ENCODE measurements at places on chromosomes 11 and 22.

DNA sequence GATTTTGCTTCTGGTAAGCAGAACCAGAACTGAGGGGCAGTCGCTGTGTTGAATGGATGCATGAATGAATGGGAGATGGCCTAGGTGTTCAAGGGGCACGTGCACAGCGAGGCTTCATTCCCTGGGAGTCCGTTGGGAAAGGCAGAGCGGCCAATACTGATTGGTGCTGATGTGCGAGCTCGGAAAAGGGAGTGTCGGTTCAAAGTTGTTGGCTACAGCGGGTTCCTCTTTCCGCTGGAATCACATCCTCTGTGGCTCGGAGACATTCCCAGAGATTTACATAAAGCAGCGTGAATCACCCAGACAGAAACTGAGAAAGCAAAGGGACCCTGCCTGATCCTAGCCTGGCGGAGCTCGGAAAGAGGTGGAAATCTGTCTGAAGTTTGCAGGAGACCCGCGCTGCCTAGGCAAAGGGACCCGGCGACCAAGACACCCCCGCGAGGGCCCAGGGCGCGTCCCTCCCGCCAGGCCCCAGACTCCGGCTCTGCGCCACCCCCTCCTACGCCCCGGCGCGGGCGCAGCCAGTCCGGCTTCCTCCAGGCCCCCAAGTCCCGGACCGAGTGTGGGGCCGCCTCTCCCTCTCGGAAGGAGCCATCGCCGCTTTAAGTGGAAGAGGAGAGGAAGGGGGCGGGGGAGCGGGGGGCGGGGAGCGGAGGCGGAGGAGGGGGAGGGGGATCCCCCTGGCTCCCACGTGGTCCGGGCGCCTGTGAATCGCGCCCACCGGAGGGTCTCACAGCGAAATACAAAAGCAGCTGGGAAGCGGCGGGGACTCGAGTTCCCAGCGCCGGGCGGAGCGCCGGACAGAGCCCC lies at the start of gene FJX1:
Gene FJX1 (plus strand): TSS at position 774 of the 810 bp plus-strand sequence. CDS start 177 bp downstream, outside the sequence.
- peak within 1 kb of the TSS; percentile 90 for H3K27ac ChIP-seq
- H3K36me3 ChIP-seq = no peaks in the 10 kb centered on the region
- peak within 1 kb of the TSS; percentile 94 for H3K4me3 ChIP-seq
- peak; percentile 52 for DNase-seq

DNA sequence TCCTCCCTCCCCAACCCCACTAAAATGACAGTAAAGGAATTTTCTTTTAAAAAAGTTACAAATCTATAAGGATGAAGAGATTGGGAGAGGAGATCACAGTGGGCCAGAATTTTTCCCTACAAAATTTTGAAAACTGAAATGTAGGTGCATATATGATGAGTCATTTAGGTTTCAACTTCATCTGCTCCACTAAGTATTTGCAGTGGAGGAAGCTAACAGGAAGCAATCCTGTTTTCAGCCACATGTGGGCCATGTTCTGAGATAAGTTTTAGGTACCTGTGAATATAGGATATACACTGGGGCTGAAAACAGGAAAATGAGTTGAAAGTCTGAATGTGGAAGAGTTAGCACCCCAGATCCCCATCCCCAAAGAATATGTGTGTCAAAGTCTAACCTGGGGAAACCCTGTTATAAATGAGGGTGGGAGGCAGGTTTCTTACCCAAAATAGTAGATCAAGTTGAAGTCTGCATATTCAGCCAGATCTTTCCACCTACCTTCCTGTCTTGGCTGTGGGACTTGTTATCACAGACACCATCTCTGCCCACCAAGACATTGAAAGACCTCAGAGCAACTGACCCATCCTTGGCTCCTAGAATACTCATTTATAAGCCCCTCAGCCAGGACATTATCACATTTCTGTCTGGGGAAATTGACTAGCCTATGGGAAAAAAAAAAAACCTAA lies 87.3 kb downstream of the PACS1 start:
- no peak for DNase-seq
- no peaks in the 10 kb centered on the region for H3K27me3 ChIP-seq
- H3K4me3 ChIP-seq = no peak overlapping the region
- no peak overlapping the region for H3K27ac ChIP-seq
- peaks cover 6% of the 10 kb centered on the region for H3K4me1 ChIP-seq

DNA sequence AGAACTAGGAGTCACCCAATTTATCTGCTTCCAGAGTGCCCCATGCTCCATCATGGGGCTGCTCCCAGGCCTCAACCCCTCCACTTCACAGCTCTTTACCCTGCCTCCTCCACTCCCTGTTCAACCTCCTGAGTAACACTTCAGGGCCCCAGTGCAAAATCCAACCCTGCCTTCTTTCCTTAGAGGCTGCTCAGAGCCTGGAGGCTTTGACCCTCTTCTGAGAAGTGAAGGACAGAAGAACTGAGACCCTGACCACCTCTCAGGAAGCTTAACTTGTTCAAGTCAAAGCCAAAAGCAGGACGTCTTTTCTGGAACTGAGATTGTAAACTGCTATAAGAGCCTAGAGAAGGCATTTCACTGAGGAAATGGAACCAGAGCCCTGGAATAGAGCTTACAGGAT lies 15.5 kb downstream of the EIF3F start:
- no peaks in the 10 kb centered on the region for H3K27me3 ChIP-seq
- no peak overlapping the region for H3K4me3 ChIP-seq
- no peak overlapping the region for H3K27ac ChIP-seq
- H3K36me3 ChIP-seq = peaks cover 2% of the 10 kb centered on the region
- no peaks in the 10 kb centered on the region for H3K4me1 ChIP-seq

- H3K4me1 ChIP-seq = no peaks in the 10 kb centered on the region
- H3K27me3 ChIP-seq = no peaks in the 10 kb centered on the region
- H3K4me3 ChIP-seq = no peak overlapping the region
- no peak overlapping the region for H3K27ac ChIP-seq
Measured at GRCh38 chr22:22684580-22685561, 40.5 kb downstream of the GGTLC2 start.

- peak overlapping the region; percentile 74 for H3K4me3 ChIP-seq
- DNase-seq = no peak
- peaks cover 38% of the 10 kb centered on the region for H3K4me1 ChIP-seq
- H3K36me3 ChIP-seq = no peaks in the 10 kb centered on the region
- H3K27me3 ChIP-seq = no peaks in the 10 kb centered on the region
- H3K27ac ChIP-seq = peak overlapping the region; percentile 98
Measured at GRCh38 chr11:65476632-65477148, 22.2 kb upstream of the MALAT1 start.

DNA sequence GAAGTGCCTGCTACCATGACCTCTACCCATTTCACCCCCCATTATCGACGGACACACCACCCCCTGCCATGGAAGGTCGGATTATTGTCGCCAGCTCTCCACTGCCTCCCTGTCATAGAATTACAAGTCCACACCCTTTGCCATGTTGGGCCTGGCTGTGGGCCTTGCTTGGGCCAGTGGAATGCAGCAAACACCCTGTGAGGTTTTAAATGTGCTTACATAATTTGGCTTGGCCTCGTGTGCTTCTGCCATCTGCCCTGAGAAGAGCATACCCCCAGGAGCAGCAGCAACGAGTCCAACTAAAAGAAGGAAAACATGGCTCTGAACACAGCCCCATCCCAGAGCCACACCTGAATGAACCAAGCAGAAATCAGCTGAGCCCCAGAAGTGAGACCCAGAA lies 94.1 kb upstream of the PRDM11 start:
- no peak overlapping the region for H3K4me3 ChIP-seq
- no peak overlapping the region for H3K27ac ChIP-seq
- H3K27me3 ChIP-seq = no peaks in the 10 kb centered on the region
- DNase-seq = no peak

GRCh38 chr11:46930089-46930488 lies 6.5 kb upstream of the CSTPP1 start:
- peak; percentile 44 for DNase-seq
- no peak overlapping the region for H3K4me3 ChIP-seq
- H3K27ac ChIP-seq = no peak overlapping the region
- H3K36me3 ChIP-seq = peaks cover 1% of the 10 kb centered on the region
- H3K27me3 ChIP-seq = no peaks in the 10 kb centered on the region

GRCh38 chr11:117908109-117908895 lies 20.9 kb downstream of the TMPRSS13 start:
- no peak overlapping the region for H3K27ac ChIP-seq
- H3K4me1 ChIP-seq = peaks cover 10% of the 10 kb centered on the region
- DNase-seq = peak; percentile 68
- no peaks in the 10 kb centered on the region for H3K27me3 ChIP-seq

DNA sequence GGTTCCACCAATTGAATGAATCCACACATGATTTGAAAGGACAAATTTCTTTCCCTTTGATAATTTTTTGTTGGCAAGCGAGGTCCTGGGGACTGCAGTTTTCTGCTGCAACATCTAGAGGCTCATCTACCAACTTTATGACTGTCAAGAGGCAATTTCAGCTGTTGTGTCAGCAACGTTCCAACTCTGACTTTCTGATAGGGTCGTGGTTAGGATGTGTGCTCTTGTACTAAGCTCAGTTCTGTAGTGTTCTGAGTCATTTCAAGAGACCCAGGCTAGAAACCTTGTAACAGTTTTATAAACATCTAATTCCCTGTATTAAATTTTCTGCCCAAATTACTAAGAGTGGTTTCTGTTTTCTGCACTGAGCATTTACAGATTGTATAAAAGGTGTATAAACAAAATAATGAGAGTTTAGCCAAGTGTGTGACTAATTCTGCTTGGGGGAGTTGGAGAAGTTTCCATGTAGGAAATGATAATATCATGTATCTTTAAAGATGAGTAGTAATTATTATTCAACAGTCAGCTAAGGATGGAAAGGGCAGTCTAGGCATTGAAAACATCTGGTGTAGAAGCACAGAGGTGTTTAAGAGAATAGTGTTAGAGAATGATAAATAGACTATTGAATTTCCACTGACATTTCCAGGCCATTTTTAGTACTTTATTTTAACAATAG lies 72.2 kb downstream of the RBMXL2 start:
- no peak overlapping the region for H3K4me3 ChIP-seq
- H3K27me3 ChIP-seq = no peaks in the 10 kb centered on the region
- H3K36me3 ChIP-seq = no peaks in the 10 kb centered on the region
- no peaks in the 10 kb centered on the region for H3K4me1 ChIP-seq
- no peak overlapping the region for H3K27ac ChIP-seq

GRCh38 chr11:102118937-102119336 lies 8.7 kb downstream of the YAP1 start:
- H3K4me1 ChIP-seq = peaks cover 2% of the 10 kb centered on the region
- no peaks in the 10 kb centered on the region for H3K27me3 ChIP-seq
- H3K27ac ChIP-seq = no peak overlapping the region
- no peak overlapping the region for H3K4me3 ChIP-seq

- peaks cover 17% of the 10 kb centered on the region for H3K4me1 ChIP-seq
- no peak overlapping the region for H3K4me3 ChIP-seq
Measured at GRCh38 chr11:75326439-75326810, 25.0 kb downstream of the ARRB1 start.

GRCh38 chr11:44189986-44190882 lies 94.8 kb downstream of the EXT2 start:
- H3K27ac ChIP-seq = peak overlapping the region; percentile 12
- H3K27me3 ChIP-seq = no peaks in the 10 kb centered on the region
- H3K36me3 ChIP-seq = no peaks in the 10 kb centered on the region
- H3K4me3 ChIP-seq = no peak overlapping the region

GRCh38 chr11:29750392-29750791 lies 266.4 kb downstream of the KCNA4 start:
- H3K4me3 ChIP-seq = no peak overlapping the region
- no peak overlapping the region for H3K27ac ChIP-seq
- H3K27me3 ChIP-seq = no peaks in the 10 kb centered on the region
- no peaks in the 10 kb centered on the region for H3K4me1 ChIP-seq

- no peaks in the 10 kb centered on the region for H3K27me3 ChIP-seq
- no peak for DNase-seq
- peaks cover 11% of the 10 kb centered on the region for H3K4me1 ChIP-seq
- H3K36me3 ChIP-seq = no peaks in the 10 kb centered on the region
- H3K27ac ChIP-seq = peak overlapping the region; percentile 90
- H3K4me3 ChIP-seq = no peak overlapping the region
Measured at GRCh38 chr11:86070142-86071056, 1.5 kb upstream of the PICALM start.

GRCh38 chr11:63212742-63213141 lies 30.7 kb downstream of the SLC22A25 start:
- H3K27me3 ChIP-seq = no peaks in the 10 kb centered on the region
- no peak overlapping the region for H3K27ac ChIP-seq
- no peak overlapping the region for H3K4me3 ChIP-seq
- no peaks in the 10 kb centered on the region for H3K36me3 ChIP-seq

DNA sequence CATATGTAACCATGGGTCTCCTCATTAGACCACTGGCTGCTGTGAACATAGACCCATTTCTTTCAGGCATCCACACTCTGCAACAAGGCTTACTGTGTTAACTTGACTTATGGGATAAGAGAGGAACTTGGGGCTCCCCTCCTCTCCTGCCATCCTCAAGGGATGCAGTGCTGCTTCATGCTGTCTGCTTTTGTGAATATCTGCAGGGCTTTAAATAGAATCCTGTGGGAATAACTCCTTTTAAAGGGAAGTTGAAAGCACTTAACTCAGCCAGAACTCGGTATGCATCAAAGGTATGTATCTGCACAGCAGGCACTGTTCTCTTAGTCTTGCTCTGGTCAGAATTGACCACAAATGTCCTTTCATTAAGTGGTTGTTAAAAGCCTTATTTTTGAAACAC lies 222.5 kb upstream of the KIRREL3 start:
- H3K4me1 ChIP-seq = no peaks in the 10 kb centered on the region
- no peaks in the 10 kb centered on the region for H3K36me3 ChIP-seq
- no peak for DNase-seq
- no peak overlapping the region for H3K4me3 ChIP-seq

DNA sequence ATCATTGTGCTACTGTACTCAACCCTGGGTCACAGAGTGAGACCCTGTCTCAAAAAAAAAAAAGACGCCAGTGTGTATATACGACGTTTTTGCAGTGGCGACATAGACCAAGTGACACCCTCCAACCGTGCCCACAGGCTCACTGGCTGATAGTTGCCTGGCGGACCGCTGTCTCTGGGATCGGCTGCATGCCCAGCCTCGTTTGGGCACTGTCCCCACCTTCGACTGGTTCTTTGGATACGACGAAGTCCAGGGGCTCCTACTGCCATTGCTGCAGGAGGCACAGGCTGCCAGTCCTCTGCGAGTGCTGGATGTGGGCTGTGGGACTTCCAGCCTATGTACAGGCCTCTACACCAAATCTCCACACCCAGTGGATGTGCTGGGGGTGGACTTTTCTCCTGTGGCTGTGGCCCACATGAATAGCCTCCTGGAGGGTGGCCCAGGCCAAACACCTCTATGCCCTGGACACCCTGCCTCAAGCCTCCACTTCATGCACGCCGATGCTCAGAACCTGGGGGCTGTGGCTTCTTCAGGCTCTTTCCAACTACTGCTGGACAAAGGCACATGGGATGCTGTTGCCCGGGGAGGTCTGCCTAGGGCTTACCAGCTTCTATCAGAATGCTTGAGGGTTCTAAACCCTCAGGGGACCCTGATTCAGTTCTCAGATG lies 1.3 kb downstream of the CSKMT start:
- H3K27me3 ChIP-seq = no peaks in the 10 kb centered on the region
- DNase-seq = no peak
- peaks cover 13% of the 10 kb centered on the region for H3K36me3 ChIP-seq
- peaks cover 10% of the 10 kb centered on the region for H3K4me1 ChIP-seq

- H3K36me3 ChIP-seq = peaks cover 6% of the 10 kb centered on the region
- H3K4me1 ChIP-seq = no peaks in the 10 kb centered on the region
- no peak overlapping the region for H3K27ac ChIP-seq
- no peak overlapping the region for H3K4me3 ChIP-seq
Measured at GRCh38 chr22:40764763-40765441, 54.2 kb downstream of the SLC25A17 start.

GRCh38 chr22:47259049-47259448 lies 496.6 kb downstream of the TBC1D22A start:
- DNase-seq = no peak
- H3K4me1 ChIP-seq = no peaks in the 10 kb centered on the region
- H3K4me3 ChIP-seq = peak overlapping the region; percentile 30
- no peaks in the 10 kb centered on the region for H3K27me3 ChIP-seq

GRCh38 chr22:41204992-41205900 lies at the start of gene L3MBTL2:
L3MBTL2 (plus strand) TSS chr22:41205312; CDS start chr22:41205363, 51 bp downstream.
- H3K36me3 ChIP-seq = peaks cover 3% of the 10 kb centered on the region
- peak within 1 kb of the TSS; percentile 85 for H3K4me3 ChIP-seq
- H3K27ac ChIP-seq = peak within 1 kb of the TSS; percentile 6
- peaks cover 6% of the 10 kb centered on the region for H3K4me1 ChIP-seq

Measured in trophoblast cell (in vitro differentiated cells and primary cell).